Putamen (tissue), 1 donor: ENCODE measurements at places on chromosomes 2 and 18.

GRCh38 chr18:48442761-48443160 lies 33.6 kb upstream of the ZBTB7C start:
- DNase-seq: no peak

GRCh38 chr18:46283268-46283667 lies 179.1 kb downstream of the HAUS1 start:
- peak; percentile 13 for DNase-seq

DNA sequence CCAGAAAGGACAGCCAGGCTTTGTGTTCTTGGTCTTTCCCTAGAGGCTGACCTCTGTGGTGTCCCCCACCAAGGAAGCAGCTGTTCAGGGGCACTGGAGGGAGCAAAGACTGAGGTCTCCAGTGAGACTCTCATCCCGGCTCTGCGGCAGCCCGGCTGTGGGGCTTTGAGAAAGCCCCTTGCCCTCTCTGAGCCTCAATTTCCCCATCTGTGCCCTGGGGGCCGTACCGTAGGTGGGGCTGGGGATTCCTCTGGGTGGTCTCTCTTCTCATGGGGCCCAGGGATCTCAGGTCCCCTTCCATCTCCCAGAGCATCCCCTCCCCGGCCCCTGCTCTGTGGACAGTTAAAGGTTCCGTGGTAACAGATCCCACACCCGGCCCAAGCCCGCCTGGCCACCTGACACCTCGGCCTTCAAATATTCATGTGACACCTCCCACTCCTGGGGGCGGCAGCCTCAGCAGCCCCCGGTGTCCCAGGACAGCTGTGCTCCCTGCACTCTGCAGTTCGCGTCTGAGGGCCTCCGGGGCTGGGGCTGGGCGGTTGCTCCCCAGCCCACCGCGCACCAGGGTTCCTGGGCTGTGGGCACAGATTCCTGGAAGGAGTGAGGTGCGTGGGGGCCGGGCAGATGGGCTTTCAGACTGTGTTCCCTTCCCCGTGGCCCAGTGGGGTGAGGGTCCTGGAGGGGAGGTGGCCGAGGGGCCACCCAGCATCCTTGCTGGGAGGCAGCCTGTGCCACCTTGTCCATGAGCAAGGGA lies 15.1 kb upstream of the KLHL30 start:
- DNase-seq: no peak

DNA sequence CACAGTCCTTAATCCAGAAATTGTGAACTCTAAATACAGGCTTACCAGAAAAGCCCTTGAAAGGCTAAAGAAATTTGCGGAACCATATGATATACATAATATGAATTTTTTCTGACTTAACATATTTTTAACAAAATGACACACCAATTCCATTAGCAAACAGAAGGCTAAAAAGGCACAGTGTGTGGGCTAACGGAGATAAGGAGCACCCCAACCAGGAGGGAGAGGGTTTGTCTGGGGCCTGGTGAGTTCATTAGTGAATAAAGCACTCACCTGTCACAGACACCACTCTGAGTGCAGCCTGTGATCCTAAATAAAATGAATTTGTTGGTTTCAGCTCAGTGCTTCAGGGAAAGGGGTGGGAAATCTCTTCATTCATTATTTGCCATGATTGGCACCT lies 2.7 kb upstream of the FECH start:
- DNase-seq: no peak

- DNase-seq: no peak
Observed at GRCh38 chr2:162256591-162256991, 13.3 kb upstream of the FAP start.

GRCh38 chr2:239326831-239327535 lies 73.8 kb downstream of the HDAC4 start:
- no peak for DNase-seq

GRCh38 chr2:24077535-24077877 lies 1.4 kb upstream of the SF3B6 start:
- DNase-seq: peak; percentile 15
